ENCODE measurements at places on chromosomes 12 and 14.

GRCh38 chr14:89719366-89720075 is 235.0 kb downstream of the EFCAB11 start:
- DNase-seq: no peak

DNA sequence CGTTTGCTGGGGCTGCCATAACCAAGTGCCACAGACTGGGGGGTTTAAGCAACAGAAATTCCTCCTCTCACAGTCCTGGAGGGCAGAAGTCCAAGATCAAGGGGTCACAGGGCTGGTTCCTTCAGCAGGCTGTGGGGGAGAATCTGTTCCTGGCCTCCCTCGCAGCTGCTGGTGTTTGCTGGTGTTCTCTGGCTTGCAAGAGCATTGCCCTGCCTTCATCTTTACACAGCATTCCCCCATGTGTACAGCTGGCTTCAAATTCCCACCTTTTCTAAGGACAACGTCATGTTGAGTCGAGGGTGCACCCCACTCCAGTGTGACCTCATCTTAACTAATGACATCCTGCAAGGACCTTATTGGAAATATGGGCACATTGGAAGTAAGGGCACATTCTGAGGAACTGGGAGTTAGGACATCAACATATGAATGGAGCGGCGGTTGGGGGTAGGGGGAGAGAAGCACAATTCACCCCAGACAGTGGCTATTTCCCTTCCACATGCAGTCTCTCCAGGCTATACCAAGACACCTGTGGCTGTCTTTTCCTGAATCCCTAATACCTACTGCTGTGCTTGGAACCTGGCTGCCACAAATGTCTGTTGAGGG is 123.6 kb downstream of the FOXN3 start:
- DNase-seq: no peak

DNA sequence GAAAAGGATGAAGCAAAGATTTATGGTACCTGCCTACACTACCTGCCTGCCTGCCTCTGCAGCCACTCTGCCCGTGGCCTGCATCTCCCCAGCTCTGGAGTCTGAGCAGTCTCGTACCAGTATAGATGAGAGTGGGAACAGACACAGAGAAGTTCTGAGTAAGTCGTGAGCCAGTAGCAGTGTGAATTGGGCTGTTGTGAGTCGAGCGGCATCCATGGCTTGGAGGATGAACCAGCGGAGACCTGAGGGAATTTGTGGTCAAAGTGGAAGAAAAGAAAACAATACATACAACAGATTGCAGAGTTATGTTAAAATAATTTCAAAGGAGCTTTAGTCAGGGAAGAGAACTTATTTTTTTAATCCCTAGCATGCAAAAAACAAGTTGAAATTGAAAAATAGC is 25.3 kb downstream of the C2CD5 start:
- DNase-seq: no peak

GRCh38 chr14:22926316-22926715 is 2.9 kb downstream of the PRMT5 start:
- DNase-seq: no peak

DNA sequence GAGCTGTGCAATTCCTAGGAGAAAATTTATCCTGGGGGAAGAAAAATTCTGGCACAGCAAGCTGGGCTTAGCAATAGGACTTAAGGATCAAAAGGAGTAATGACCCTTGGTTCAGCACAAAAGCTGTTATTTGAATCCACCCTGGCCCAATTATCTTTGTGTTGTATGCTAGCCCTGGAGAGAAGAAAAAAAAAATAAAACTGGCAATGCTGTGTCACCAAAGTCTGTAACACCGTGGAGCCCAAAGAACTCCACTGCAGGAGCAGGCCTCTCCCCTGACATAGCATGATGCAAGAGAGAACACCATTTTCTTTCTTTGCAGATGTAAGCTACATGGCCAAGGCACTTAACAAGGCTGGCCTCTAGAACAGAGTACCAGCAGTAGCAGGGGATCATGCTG is 63.0 kb upstream of the ARHGAP5 start:
- DNase-seq: no peak

DNA sequence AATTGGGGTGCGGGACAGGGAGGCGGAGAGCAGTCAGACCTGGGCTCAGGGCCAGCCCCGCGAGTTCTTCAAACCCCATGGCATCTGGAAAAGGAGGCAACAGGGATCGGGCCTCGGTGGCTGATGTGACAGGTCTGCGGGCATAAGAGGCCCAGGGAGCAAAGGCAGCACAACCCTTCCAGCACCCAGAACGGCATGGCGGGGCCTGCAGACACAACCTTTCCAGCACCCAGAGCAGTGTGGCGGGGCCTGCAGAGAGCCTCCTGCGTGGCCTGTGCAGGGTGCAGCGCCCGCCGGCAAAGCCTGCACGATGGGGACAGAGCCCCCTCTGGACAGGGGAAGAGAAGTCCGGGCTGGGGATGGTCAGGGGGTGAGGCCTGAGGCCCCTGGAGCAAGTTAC is 26.2 kb upstream of the TRAF3 start:
- DNase-seq: no peak

DNA sequence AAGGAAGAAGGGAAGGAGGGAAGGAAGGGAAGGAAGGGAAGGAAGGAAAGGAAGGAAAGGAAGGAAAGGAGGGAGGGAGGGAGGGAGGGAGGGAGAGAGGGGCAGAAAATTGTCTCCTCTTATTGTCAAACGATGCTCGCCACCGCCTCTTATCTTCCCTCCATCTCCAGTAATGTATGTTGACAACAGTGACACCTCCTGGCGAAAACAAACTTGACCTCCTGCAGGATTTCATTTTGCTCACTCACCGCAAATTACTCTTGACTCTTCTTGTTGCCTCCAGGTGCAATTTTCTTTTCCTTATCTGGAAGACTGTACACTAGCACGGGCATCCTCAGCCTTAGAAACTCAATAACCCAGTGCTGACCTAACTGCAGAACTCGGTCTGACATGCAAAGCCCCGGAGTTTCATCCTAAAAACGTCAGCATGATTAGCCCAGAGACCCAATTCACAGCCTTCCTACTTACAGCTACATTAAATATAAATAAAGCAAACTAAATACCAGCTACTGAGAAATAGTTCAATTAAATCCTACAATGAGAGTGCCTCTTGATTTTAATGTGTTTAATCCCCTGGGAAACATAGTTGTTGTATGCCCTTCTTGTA is 512.4 kb upstream of the TMPO start:
- no peak for DNase-seq

DNA sequence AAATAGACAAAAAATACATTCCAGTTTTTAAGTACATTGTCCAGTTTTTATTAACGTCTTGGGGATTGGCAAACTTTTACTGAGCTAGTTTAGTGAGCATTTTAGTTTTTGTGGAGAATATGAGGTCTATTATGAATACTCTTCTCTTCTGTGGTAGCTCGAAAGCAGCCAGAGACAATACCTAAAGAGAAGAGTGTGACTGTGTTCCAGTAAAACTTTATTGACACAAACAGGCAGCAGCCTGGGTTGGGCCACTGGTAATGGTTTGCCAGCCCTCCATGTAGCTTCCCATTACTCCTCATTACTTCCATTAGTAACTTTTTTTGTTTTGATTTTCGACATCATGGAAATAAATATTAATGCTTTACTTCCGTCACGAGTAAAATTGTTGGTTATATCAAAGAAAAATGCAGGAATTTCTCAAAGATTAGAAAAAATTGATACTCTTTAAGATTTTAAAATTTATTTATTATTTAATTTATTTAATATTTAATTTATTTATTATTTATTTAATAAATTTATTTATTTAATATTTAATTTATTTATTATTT is 19.6 kb downstream of the RMST start:
- DNase-seq: no peak

DNA sequence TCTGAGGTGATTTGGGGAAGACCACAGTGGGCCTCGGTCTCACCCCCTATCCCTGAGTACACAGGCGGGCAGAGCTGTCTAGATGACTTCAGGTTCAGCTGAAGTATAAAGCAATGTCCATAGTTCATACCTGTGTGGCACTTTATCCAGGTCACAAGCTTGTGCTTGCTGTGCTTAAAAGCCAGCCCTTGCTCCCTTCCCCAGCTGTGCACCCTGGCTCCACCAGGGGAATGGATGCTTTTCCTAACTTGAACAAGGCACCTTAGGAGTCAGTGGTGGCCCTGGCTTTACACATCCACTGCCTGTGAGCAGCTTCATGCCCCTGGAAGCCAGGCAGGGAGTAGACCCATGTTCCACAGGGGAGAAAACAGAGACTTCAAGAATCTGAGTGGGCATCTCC is 5.5 kb downstream of the CARMIL3 start:
- no peak for DNase-seq

- DNase-seq: no peak
Observed at GRCh38 chr14:97851428-97851995, 1054.3 kb downstream of the VRK1 start.

DNA sequence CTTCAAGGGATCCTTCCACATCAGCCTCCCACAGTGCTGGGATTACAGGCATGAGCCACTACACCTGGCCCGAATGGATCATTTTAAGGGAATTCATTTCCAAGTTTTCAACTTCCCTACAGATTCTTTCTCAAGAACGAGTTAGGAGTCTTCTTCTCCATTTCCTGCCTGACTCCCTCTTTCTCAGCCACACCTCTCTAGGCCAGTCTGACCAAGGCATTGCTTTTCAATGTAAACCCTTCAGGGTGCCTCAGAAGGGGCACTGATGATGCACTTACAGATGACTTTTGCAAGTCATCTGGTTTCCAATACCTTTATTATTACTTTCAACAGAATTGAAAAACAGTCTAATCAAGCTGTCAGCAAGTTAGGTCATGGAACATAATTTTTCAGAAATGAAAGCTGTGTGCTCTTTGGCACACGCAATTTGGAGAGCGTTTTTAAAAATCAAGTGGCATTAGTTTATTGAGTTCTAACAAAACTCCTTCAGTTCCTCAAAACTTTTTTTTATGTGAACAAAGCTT is 47.2 kb downstream of the SVOP start:
- DNase-seq: no peak

GRCh38 chr14:100503251-100503650 is 84.0 kb downstream of the BEGAIN start:
- DNase-seq: no peak

GRCh38 chr14:76997257-76997970 is 31.1 kb downstream of the IRF2BPL start:
- no peak for DNase-seq

- no peak for DNase-seq
Observed at GRCh38 chr12:125340791-125341190, 275.6 kb downstream of the AACS start.

DNA sequence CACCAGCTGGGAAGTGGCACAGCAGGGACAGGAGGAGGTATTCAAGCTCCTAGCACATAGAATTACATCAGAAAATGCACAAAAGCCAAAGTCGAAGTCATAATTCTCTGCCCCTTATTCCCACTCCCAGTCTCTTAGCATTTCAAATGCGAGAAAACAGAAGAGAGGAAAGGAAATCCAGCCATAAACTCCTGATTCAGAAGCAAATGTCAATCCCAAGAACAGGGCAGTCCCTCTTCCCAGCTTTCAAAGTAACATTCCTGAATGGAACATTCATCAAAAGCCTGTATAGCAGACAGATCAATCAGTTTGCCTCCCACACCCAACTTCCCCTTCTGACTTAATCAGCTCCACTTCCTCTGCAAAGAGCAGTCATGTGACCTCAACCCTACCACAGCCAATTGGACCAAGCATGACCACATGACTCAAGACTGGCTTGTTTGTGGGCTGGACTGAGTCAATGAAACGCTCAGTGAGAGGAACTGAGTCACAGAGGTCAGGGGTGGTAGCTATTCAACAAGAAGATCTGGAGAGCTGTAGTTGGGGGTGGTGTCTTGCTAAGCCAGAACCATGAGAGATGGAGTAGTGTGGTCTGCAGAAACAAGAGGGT is 41.4 kb upstream of the TUNAR start:
- no peak for DNase-seq

DNA sequence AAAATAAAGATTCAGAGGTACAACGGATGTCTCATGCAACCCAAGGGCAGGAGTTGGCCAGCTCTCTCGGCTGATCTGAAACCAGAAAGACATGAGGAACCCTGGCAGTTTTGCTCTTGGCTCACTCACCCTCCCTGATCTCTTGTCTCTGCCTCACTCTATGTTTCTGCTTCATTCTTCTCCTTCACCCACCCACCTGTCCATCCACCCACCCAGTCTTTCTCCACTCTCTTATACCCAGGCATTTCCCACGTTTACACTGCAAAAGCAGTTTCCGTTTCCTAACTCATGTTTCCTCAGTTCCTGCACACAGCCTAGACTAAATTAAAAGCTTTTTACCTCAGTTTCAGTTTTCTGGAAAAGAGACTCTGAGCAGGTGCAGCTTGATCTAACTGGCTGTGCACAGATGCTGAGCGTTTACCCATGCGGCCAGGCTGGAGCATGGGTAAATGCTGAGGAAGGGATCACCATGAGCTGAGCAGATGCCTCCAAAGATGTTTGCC is 157.6 kb downstream of the PRKCH start:
- no peak for DNase-seq

DNA sequence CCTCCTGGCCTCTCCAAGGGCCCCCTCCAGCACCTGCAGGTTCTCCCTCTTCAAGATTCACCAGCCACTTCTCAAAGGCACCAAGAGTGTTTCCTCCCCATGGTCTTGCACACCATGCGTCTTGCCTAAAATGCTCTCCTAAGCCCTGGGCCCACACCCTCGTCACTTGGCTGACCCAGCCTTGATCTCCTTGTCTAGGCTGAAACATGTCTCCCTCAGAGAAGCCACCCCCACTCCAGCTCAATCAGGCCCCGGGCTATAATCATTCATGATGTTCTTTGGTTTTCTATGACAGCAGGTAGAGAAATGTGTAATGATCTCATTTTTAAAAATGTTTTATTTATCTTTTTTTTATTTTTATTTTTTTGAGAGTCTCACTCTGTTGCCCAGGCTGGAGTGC is 88.1 kb downstream of the EFCAB11 start:
- no peak for DNase-seq

DNA sequence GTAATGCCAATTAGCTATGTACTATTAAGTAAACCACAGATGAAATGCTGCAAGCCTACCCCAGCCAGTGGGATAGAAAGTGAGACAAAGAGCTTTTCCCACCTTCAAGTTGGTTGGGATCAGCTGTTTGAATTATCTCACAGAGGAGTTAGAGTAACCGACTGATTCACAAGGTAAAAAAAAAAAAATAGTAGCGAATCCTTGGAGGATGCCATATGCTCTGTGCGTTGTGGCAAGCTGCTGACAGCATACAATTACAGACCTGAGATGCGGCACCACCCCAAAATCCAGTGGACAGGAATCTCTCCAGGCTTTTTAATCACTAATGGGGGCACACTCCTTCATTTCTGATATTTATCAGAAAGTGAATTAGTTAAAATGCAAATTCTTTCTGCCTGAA is 157.0 kb upstream of the RMST start:
- no peak for DNase-seq

DNA sequence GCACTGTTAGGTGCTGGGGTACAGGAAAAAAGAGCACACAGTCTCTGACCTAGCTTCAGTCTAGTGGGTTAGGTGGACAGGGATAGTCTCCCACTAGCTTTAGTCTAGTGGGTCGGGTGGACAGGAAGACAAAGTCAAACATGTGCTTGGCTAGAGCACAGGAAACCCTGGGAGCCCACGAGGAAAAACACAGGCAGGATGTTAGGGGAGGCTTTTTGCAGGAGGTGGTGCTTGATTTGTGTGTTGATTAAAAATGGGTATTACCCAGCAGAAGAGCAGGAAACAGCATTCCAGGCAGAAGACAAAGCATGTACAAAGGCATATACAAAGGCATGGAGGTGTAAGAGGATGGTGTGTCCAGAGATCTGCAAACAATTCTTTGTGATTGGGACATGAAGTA is 23.3 kb downstream of the SLC38A2 start:
- no peak for DNase-seq

Data from activated T-cell treated with anti-CD3 and anti-CD28 coated beads for 4 hours (primary cell).